Non-pigmented ciliary epithelial cell (primary cell): ENCODE measurements at places on chromosomes 12 and 14.
A peak's percentile ranks its signal among the peaks of the same experiment; 100 is the strongest.

DNA sequence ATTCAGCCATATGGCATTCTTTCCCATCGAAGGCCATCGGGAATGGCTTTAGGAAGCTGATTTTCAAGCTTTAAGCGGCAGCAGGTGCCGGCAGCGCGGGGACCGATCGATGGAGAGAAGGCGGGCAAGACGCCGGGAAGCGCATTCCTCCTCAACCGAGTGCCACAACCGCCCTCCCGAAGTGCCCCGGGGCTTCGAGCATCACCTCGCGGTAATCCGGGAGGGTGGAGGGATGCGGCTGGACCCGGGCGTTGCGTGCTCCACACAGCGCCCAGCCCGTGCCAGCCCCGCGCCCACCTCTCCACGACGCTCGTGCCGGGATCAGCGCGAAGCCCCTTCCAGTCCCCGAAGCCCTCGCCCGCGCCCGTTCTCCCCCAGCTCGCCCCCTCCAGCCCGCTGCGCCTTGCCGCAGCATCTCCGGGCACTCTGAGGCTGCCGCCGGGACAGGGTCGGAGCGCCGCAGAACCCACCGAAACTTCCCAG, 3.2 kb downstream of the USP44 start:
- no peak for DNase-seq

- DNase-seq, result no peak
These were observed 325.9 kb upstream of the LRFN5 start for GRCh38 chr14:41280745-41281144.

- DNase-seq, result no peak
These were observed 12.9 kb downstream of the COPS7A start for GRCh38 chr12:6736754-6737153.

GRCh38 chr14:64673748-64674147, 30.5 kb upstream of the PLEKHG3 start:
- DNase-seq, result no peak

DNA sequence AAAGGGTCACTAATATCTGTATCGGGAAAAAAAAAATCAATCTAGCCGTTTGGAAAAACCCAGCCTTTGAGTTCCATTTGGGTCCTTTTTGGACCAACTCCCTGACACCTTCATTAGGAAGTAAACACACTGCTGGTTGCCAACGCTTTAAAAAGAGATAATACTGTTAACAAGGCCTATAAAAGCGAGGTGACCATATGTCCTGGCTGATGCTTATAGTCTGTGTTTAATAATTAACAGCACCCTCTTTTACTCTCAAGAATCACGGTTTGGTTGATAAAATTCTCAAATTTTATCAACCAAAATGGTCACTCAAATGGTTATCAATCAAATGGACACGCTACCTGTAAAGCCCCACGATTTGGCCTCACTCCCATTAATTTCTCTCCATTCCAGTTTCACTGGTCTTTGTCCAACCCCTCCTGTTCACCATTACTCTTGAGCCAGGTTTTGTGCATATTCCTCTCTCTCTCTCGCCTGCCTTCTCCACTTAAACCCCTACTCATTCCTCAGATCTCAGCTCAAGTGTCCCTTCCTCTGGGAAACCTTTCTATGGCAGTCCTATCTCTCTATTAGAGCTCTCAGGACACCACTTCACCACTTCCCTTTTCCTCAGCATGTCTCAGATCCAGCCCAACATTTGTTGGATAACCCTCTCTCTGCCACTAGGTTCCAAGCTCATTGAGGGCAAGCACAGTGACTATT, 9.5 kb downstream of the BTG1 start:
- no peak for DNase-seq

DNA sequence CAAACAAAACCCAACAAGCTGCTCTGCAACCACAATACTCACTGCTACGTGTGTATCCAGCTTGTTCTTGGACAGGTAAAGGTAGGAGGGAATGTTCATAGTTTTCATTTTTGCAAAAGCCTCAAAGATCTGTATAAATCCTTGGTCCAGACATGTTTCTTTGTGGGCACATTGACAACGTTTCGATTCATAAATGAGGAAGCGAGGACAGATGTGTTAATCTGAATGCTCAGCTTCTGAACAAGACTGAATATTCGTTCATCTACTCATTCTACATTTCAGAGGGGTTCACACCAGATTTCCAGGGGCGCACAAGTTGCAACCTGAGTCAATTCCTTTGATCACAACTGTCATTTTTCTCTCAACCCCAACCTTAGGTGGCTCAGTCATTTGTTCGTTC, 134.4 kb downstream of the LLPH start:
- no peak for DNase-seq

DNA sequence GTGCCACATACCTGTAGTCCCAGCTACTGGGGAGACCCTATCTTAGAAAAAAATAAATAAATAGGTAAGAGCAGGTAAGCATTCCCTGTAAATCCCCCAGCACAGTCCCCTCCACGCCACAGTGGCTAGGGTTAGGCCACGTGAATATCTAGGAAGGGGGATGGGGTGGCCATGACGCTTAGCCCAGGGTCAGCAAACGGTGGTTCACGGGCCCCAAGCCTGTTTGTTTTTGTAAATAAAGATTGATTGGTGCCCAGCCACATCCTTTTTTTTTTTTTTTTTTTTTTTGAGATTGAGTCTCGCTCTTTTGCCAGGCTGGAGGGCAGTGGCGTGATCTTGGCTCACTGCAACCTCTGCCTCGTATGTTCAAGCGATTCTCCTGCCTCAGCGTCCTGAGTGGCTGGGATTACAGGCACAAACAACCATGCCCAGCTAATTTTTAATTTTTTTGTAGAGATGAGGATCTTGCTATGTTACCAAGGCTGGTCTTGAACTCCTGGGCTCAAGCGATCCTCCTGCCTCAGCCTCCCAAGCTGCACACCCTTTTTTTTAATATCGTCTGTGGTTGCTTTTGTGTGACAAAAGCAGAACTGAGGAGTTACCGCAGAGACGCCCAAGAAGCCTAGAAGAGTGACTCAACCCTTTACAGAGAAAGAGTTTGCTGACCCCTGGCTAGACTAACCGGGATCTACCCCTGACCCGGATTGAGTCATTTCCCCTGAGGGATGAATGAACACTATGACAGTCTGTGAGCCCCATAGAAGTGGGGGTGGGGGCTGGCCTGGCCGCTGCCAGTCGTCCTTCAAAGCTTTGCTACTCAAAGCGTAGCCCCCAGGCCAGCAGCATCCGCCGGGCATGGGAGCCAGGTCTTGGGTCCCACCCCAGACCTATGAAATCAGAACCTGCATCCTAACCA, 113.7 kb upstream of the NCOR2 start:
- peak; percentile 76 for DNase-seq

DNA sequence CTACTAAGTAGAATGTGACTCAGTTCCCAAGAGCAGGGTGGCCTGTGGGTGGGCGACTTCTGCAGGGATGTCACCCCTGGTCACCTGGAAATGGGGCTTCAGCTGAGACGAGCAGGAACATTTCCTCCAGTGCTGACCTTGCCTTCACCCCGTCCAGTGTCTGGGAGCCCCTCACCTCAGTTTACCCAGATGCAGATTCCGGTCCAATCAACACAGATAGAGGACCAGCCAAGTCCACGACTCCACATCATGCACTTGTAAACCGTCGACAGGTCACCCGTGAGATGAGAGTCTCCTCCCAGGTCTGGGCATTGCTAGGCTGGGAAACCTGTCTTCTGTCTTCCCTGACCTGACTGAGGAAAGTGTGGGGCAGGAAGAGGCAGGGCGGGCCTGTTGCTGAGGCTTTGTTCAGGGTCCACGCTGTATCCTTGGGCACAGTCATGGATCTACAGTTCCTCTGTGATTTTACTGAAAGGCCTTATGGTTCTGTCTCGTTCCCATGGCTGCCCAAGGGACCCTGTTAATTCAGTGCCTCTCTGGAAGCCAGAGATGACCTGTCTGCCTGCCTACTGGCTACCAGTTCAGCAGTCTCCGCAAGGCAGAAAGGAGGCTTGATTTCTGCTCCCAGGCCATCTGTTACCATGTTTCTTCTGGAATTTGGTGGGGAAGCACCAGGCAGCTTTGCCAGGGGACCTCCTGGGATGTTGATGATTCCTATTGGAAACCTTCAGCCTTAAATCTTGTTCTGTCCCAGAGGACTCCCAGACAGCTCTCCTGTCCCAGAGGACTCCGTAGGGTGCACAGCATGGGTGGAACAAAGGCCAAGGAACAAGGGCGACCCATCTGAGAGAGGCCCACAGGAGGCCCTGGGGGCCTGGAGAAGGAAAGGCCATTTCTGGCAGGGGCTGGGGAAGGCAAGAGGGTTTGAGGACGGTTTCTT, 288.5 kb upstream of the RTL1 start:
- DNase-seq, result no peak
